ENCODE measurements at places on chromosomes 4 and X. TPM values are rescaled to one million over a fixed set of nuclear protein-coding genes. Genes with fewer than 3 reads are reported as not detected.

C4orf50 gene
- total RNA-seq, result not detected

DNA sequence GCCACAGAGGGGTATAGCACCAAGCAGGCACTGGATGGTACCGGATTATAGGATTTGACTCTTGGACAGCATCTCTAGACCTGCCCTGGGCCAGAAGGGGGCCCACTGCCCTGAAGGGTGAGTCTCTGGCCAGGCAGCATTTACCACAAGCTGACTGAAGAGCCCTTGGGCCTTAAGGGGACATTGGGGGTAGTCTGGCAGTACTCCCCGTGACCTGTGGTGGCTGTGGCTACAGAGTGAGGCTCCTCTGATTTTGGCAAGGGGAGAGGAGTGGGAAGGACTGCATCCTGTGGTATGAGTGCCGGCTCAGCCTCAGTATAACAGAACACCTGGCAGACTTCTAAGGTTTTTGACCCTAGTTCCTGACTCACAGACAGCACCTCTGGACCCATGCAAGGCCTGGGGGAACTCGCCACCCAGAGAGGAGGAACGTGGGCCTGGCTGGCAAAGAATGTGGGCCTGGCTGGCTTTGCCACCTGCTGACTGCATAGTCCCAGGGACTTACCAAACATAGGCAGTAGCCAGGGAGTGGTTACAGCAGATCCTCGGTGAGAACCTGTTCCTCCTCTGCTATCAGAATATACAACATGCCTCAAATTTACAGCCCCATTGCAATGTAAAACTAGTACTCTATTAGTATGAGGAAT lies 48.1 kb downstream of the ABCB7 start:
- DNase-seq, result no peak

DNA sequence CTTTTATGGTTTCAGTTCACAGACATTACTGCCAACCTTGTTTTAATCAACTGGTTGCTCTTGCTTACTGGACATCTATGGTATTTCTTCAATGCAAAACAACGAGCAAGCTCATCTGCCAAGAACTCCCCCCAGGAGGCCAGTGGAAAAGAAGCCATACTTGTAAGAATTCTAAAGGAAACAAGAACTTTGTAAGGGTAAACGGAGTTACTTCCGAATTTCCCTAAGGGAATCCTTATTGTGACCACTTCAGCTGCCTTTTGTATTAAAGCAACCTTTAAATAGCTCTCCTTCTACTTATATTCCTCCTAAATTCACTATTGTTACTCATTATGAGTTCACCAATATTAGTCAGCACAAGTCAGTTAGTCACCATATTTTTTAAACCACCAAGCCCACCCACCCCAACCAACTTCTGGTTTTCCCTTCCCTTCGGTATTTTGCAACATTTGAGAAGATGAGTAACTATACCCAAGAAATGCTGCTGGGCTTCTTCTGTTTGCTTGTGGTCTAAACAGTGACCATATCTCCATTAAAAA lies 602.8 kb upstream of the DIPK2B start:
- no peak for DNase-seq

DNA sequence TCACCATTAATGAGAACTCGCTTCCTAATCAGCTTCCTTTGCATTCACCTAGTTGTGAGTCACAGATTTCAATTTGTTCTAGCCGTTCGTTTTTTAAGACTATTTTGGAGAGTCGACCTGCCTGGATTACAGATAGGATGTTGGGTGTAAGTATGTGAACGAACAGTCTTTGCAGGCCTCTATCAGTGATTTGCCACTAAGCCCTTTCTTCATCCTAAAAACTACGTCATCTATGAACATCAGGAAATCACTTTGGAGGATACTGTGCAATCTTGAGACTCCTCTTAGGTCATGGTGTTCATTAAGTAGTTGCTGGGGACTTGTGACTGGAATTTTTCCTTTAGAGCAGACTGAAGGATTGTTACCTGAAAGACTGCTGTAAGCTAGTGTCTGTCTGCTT lies 1.1 kb downstream of the POLA1 start:
- no peak for DNase-seq

GRCh38 chr4:102647117-102647516 lies 113.7 kb downstream of the MANBA start:
- no peak for DNase-seq

DNA sequence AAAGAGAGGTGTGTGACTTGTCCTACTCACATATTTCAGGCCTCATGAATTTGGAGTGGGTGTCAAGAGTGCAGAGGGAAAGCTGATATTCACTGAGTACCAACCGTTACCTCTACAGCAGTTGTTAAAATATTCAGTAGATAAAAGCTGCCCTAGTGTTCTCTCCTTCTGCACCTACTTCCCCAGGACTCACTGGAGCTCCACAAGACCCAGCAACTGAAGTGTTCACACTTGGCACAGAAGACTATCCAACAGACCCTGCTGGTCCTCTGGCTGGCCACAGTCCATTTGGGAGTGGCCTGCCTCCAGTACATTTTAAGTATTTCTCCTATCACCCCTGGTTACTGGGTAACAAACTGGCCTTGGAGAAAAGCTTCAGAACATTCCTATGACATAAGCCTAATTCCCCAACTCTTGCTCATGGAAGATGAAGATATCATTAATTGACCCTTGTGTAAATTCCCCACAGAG lies 70.8 kb downstream of the PPARGC1A start:
- DNase-seq, result no peak

DNA sequence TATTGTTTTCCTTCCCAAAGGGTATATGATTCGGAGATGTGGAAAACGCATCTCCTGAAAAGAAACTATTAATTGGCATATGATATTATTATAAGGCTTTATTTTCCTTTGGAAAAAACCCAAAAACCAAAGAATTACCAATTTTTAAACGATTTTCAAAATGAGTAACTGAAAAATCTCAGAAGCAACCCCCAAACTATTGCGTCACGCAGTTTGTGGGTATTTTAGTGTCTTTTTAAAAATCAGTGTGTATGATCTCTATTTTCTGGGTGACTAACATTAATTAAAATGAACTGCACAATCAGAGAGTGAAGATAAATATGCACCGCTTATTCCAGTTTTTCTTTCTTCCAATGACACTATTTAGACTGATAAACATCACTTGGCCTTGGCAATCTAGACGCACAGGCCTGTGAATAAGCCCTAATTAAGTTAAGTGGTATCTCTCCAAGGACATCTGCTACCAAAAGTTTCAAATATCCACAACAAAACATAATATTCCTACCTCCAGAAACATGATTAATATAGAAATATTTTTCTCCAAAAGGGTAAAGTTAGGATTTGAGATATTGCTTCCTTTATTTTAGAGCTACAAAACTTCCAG lies 511.5 kb upstream of the FAM241A start:
- DNase-seq, result no peak

DNA sequence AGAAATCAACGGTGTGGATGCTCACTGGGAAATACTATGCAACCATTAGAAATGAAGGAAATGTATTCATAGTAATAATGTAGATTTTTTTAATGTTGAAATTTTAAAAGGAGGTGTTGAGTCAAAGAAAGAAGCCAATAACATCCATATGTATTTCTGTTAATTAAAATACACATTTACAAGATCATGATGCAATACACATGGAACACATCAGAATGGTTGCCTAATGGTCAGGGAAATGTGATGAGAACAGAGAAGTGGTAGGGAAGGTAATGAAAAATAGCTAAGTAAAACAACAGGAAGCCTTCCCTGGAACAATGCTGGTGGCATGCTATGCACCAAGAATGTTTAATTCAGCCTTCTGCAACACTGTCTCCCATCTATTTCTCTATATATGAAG lies 18.2 kb downstream of the AREG start:
- no peak for DNase-seq

DNA sequence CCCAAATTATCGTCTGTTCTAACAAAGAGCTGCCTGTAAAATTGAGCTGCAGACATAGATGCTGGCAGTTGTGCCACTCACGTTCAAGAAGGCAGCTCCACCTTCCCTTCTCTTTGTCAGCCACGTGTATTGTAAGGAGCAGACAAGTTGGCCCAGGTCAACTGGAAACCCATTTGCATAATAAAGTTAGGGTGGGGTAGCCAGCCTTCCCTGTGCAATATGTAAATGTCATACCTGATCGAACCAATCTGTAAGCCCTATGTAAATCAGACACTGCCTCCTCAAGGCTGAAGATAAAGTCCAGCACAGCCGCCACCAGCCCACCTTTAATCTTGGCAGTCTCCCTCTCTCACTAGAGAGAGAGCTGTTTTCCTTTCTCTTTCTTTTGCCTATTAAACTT lies 117.2 kb downstream of the TMEM144 start:
- DNase-seq, result no peak
